ENCODE measurements at places on chromosomes 2 and 18. TPM values are rescaled to one million over a fixed set of nuclear protein-coding genes. Genes with fewer than 3 reads are reported as not detected.

DNA sequence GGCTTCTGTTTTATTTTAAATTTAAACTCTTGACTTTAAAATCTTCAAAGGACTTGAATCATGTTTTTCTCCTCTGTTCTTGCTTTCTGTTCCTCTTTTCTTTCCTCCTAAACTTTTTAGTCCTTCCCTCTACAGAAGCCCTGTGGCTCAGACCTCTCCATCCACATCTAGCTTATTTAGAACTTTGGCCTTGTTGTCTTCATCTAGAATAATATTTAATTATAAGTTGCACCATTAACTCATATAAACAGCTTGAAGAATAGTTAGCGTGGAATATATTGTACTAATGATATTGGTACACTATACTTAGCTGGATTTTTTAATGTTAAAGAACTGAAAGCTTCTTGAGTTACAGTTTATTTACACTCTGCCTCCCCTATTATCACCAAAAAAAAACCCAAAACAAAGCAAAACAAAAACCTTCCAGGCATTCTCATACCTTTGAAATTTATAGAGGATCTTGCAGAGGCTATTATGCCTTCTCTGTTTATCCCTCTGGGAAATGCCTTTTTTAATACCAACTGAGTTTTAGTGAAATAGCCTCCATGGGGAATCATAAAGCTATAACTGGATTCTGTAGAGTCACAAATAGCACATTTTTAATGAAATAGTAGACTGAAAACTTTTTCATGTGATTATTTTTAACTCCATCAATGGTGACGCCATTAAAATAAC lies 9.2 kb upstream of the CCDC141 start:
- no peak for DNase-seq
- H3K27me3 ChIP-seq = no peaks in the 10 kb centered on the region
- no peaks in the 10 kb centered on the region for H3K4me1 ChIP-seq
- no peaks in the 10 kb centered on the region for H3K36me3 ChIP-seq
- H3K27ac ChIP-seq = no peak overlapping the region
- no peak overlapping the region for H3K4me3 ChIP-seq

DNA sequence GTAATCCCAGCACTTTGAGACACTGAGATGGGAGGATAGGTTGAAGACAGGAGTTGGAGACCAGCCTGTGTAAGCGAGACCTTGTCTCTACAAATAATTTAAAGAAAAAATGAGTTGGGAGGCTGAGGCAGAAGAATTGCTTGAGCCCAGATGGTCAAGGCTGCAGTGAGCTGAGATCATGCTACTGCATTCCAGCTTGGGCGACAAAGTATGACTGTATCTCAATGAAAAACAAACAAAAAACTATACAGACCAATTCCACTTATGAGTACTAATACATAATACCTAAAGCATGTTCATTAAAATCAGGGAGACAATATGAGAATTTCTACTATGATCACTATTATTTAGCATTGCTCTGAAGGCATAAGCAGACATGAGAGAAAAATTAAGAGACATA lies 12.6 kb downstream of the RNF149 start:
- peaks cover 2% of the 10 kb centered on the region for H3K36me3 ChIP-seq
- DNase-seq = no peak
- H3K27ac ChIP-seq = no peak overlapping the region
- no peaks in the 10 kb centered on the region for H3K27me3 ChIP-seq

- no peaks in the 10 kb centered on the region for H3K36me3 ChIP-seq
- no peak overlapping the region for H3K4me3 ChIP-seq
- H3K27ac ChIP-seq = no peak overlapping the region
- DNase-seq = no peak
- H3K4me1 ChIP-seq = no peaks in the 10 kb centered on the region
Measured at GRCh38 chr2:206556357-206556949, 85.8 kb upstream of the FAM237A start.

DNA sequence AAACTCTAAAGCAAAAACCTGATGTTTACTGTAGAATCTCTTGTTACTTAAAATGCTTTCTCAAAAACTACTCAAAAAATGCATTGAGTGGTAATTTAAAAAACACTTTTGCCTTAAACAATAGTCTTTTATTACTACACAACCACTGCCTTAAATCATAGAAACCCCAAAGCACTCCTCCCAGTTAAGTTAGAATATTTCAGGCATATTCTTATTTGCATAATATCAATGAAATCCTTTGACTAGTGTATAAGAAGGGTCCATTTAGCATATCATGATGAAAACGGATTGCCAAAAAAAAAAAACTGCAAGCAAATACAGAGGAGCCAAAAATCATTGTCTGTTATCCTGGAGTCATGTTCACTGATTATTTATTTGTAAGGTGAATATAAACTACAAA lies 119.2 kb downstream of the PTPRM start:
- H3K4me3 ChIP-seq = no peak overlapping the region
- no peaks in the 10 kb centered on the region for H3K4me1 ChIP-seq
- no peaks in the 10 kb centered on the region for H3K36me3 ChIP-seq
- no peaks in the 10 kb centered on the region for H3K27me3 ChIP-seq
- DNase-seq = no peak
- no peak overlapping the region for H3K27ac ChIP-seq

GRCh38 chr2:157760949-157761348 lies 115.2 kb downstream of the ACVR1 start:
- no peak overlapping the region for H3K4me3 ChIP-seq
- peaks cover 1% of the 10 kb centered on the region for H3K36me3 ChIP-seq
- no peak for DNase-seq
- H3K4me1 ChIP-seq = peaks cover 9% of the 10 kb centered on the region

DNA sequence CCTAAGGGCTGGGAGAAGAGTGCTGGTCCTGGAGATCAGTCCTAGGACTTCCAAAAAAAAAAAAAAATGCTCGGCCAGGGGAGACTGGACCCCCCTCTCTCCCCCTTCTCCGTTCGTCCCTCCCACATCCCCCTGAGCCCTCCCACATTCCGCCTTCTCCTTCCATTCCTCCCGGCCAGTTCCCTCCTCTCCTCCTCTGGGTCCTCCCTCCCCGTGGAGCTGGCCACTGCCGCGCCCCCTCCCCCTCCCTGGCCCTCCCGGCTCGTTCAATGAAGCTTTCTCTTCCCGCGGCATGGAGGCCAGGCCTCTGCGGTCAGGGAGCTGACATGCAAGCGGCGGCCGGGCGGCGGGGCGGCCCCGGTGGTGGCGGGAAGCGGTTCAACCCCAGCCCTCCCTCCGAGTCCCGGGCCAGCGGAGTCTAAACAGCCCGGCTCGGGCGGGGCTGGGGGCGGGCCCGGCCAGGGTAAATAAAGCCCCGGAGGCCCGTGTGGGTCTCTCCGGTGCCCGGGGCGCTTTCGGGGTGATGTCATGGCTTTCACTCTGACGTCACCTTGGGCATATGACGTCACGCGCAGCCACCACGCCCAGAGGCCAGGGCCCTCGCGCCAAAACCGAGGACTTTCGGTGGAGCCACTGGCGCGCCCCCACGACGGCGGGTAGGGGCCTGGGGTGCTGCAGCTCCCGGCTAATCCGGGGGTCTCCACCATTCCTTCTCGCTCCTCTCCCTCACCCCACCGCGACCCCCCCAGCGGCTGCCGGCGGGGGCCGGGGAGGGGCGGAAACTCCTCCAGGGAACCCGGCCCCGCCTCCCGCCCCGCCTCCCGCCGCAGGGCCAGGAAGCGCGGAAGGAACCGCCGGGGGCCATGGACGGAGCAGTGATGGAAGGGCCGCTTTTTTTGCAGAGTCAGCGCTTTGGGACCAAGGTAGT lies at the start of the genes DOK1 and LOXL3:
DOK1 (plus strand) TSS at position 829 of the 928 bp plus-strand sequence; CDS start at position 864, 35 bp downstream.
LOXL3 (minus strand) TSS at position 51 of the 928 bp plus-strand sequence. CDS start 1,308 bp downstream, outside the sequence.
- DNase-seq = peak; percentile 82
- peak within 1 kb of the TSS; percentile 53 for H3K4me3 ChIP-seq
- H3K36me3 ChIP-seq = no peaks in the 10 kb centered on the region
- peak within 1 kb of the TSS; percentile 53 for H3K27ac ChIP-seq

Gene MLPH
- total RNA-seq = 22.6 TPM

Gene ANO7
- total RNA-seq = 0.25 TPM

Gene TMEM87B
- 10.1 TPM for total RNA-seq
